ENCODE measurements at places on chromosomes 16 and 17.
A peak's percentile ranks its signal among the peaks of the same experiment; 100 is the strongest.

GRCh38 chr17:21020622-21021021 is 22.2 kb downstream of the USP22 start:
- DNase-seq, result no peak

DNA sequence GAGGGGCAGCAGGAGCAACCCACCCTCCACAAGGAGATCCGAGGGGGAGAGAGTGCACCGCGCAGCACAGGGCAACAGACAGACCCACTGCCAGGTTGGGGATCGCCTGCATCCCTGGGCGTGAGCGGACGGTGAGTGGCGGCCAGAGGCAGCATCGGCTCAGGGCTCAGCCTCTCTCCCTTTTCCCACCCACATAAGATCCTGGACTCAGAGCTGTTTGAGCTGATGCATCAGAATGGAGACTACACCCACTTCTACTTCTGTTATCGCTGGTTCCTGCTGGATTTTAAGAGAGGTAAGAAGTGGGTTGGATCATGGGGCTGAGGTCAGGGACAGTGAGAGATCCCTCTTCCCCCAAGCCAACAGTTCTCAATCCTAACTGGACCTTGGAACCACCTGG is 23.2 kb downstream of the MNT start:
- DNase-seq, result no peak

- peak; percentile 30 for DNase-seq
Measured at GRCh38 chr16:58733248-58733670, 857 bp downstream of the GOT2 start.

- peak; percentile 19 for DNase-seq
Measured at GRCh38 chr16:88569614-88569984, 604 bp upstream of the ZC3H18 start.
